ENCODE measurements at places on chromosomes 4 and X. TPM values are rescaled to one million over a fixed set of nuclear protein-coding genes. Genes with fewer than 3 reads are reported as not detected.

The WAS gene
- total RNA-seq: 32.7 TPM

DNA sequence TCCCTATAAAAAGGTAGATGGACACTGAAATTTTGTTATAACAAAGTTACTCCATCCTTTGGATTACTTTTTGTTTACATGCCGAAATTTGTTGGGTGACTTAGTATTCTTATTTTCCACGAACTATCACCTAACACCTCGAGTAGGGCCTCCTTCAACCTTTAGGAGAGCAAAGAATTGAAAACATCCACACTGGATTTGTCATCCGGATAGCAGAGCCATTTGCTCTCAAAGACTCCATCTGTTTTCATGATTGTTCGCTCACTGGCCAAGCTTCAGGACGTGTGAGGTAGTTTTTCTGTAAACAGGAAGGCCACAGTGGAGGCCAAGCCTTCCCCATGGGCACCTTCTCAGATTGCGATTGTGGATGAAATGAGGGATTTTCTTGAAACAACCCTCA is at the start of gene ADAD1:
Gene ADAD1 (plus strand): TSS at position 301 of the 400 bp plus-strand sequence. CDS start 1,059 bp downstream, outside the sequence.
- no peak for DNase-seq
- H3K4me1 ChIP-seq: no peaks in the 10 kb centered on the region
- no peak within 1 kb of the TSS for H3K27ac ChIP-seq
- H3K27me3 ChIP-seq: no peaks in the 10 kb centered on the region
- no peak within 1 kb of the TSS for H3K4me3 ChIP-seq

The NPY2R gene
- total RNA-seq: 0.42 TPM

DNA sequence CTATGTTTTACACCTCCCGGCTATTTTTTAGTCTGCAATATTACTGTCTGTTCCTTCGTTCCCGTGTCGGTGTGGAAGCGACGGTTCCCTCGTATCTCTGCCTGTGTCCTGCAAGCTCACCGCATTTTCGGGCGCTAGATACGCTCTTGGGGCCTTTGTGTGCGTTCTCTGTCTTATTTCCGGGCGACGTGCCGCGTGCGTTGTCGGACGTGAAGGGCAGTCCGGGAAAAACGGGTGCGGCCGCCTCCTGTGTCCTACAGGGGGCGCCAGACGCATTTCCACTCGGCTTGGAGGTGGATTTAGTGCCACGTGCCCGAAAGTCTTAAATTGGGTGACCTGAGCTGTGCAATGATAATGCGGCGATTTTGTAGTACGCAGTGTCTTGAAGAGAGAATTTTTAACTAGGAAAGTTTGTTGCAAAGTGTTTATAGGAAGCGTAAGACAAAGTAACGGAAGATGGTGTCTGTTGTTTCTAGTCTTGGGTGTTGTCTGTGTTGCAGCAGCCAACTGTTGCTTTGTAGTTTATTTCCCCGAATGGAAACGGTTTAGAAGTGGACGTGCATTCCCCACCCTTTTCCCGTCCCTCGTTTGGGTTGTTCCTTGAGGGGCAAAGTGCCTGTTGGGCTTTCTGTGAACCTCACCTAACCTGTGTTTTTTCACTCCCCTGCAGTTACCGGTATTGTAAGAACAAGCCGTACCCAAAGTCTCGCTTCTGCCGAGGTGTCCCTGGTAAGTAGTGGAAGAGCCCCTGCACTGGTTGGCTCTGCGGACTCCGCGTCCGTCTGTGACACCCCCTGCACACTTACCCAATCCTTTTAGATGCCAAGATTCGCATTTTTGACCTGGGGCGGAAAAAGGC is 720 bp downstream of the RPL10 start:
- no peaks in the 10 kb centered on the region for H3K27me3 ChIP-seq
- peak; percentile 75 for DNase-seq
- peaks cover 6% of the 10 kb centered on the region for H3K36me3 ChIP-seq
- H3K27ac ChIP-seq: peak overlapping the region; percentile 97

The SMR3B gene
- not detected for total RNA-seq

DNA sequence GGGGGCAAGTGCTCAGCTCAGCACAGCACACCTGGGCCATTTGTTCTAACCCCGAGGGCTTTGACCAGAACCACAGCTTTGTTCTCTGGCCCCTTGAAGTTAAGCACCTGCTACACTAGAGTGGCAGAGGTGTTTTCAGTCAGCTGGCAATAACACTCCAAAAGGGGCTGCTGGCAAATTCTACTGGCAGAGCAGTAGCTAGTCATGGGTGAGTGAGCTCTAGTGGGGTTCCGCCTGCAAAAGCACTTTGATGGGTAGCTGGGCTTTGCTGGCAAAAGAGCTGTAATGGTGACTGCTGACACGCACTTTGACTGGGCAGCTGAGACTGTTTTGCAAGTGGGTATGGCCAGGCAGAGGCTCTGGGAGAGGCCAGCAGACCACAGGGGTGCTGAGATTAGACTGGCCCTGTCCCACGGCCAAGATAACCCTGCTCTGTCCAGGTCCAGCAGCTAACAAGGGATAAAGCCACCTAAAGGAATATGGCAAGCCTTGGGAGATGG is 65.2 kb upstream of the TENT5D start:
- H3K27me3 ChIP-seq: no peaks in the 10 kb centered on the region
- H3K4me3 ChIP-seq: no peak overlapping the region
- no peak for DNase-seq
- H3K36me3 ChIP-seq: no peaks in the 10 kb centered on the region

The CCDC120 gene
- total RNA-seq: 4.6 TPM

GRCh38 chrX:10971176-10971575 is 140.0 kb upstream of the HCCS start:
- no peak for DNase-seq
- no peaks in the 10 kb centered on the region for H3K36me3 ChIP-seq
- H3K4me3 ChIP-seq: no peak overlapping the region
- H3K4me1 ChIP-seq: no peaks in the 10 kb centered on the region

GRCh38 chr4:8917868-8918783 is 46.5 kb upstream of the HMX1 start:
- H3K27ac ChIP-seq: no peak overlapping the region
- H3K4me3 ChIP-seq: no peak overlapping the region
- H3K4me1 ChIP-seq: no peaks in the 10 kb centered on the region
- peak; percentile 38 for DNase-seq
- H3K36me3 ChIP-seq: no peaks in the 10 kb centered on the region
- no peaks in the 10 kb centered on the region for H3K27me3 ChIP-seq

The PLAC1 gene
- not detected for total RNA-seq

GRCh38 chr4:89939994-89940393 is 45.3 kb downstream of the MMRN1 start:
- H3K27ac ChIP-seq: no peak overlapping the region
- no peak overlapping the region for H3K4me3 ChIP-seq
- no peaks in the 10 kb centered on the region for H3K27me3 ChIP-seq
- H3K4me1 ChIP-seq: no peaks in the 10 kb centered on the region
- DNase-seq: no peak
- no peaks in the 10 kb centered on the region for H3K36me3 ChIP-seq

GRCh38 chr4:52711834-52712250 is 39.4 kb downstream of the ERVMER34-1 start:
- no peaks in the 10 kb centered on the region for H3K27me3 ChIP-seq
- no peaks in the 10 kb centered on the region for H3K36me3 ChIP-seq
- DNase-seq: no peak
- H3K27ac ChIP-seq: no peak overlapping the region
- H3K4me3 ChIP-seq: peak overlapping the region; percentile 71

GRCh38 chr4:183834252-183834651 is 70.9 kb upstream of the STOX2 start:
- H3K36me3 ChIP-seq: no peaks in the 10 kb centered on the region
- no peak overlapping the region for H3K4me3 ChIP-seq
- no peak for DNase-seq
- H3K27ac ChIP-seq: no peak overlapping the region
- no peaks in the 10 kb centered on the region for H3K4me1 ChIP-seq
- no peaks in the 10 kb centered on the region for H3K27me3 ChIP-seq

GRCh38 chr4:55568905-55569504 is 22.3 kb upstream of the CLOCK start:
- no peak overlapping the region for H3K27ac ChIP-seq
- no peaks in the 10 kb centered on the region for H3K4me1 ChIP-seq
- H3K36me3 ChIP-seq: no peaks in the 10 kb centered on the region
- no peak overlapping the region for H3K4me3 ChIP-seq

The POU3F4 gene
- total RNA-seq: not detected

The AKAP14 gene
- not detected for total RNA-seq

DNA sequence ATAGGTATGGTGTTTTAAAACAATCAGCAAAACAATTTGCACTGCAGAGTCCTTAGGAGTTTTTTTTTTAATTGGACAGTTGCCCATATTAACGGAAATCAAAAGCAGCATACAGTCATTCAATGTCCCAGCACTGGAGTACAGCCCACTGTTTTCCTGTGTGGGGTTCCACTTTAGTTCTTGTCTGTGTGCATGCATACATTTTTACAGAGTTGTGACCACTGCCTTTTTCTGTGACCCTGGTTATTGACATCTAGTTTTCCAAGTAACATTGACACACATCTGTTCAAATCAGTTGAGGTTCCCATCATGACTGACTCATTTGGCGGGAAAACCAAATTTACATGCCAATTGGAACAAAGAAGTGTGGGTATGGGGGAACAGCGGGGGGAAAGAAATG is 83.3 kb downstream of the HPRT1 start:
- no peak overlapping the region for H3K27ac ChIP-seq
- H3K4me1 ChIP-seq: no peaks in the 10 kb centered on the region
- no peak for DNase-seq
- no peaks in the 10 kb centered on the region for H3K36me3 ChIP-seq

DNA sequence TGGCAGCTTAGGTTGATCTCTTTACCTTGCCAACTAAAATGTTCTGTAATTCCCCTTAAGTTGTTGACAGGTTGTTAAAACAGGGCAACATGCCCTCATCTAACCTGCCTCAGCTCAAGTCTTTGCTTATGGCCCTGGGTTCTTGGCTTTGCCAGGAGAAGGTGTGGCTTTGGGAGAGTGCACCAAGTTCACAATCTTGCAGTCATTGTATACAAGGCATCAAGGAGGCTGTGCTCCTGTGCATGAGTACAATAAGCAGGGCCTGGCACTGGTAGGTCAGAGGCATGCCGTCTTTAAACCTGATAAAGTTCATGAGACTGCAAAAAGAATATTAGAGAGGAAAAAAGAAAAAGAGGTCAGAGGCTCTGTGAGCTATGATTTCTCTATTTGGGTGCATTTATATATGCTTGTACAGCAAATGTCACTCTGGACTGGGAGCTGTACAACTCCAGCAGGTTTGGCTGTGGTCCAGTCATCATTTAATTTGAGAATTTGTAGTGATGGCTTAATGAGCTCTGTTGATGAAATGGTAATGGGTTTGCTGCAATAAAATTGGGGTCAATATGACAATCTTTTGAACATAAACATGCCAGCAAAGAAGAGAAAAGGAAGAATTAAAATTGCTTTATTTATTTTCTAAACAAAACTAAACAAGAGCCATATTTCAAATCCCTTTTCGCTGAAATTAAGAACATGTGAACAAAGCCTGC is 30.3 kb downstream of the AREG start:
- no peaks in the 10 kb centered on the region for H3K4me1 ChIP-seq
- H3K27me3 ChIP-seq: no peaks in the 10 kb centered on the region
- no peak for DNase-seq
- no peak overlapping the region for H3K27ac ChIP-seq
- H3K4me3 ChIP-seq: no peak overlapping the region

GRCh38 chrX:10519278-10519677 is 101.1 kb downstream of the MID1 start:
- no peaks in the 10 kb centered on the region for H3K4me1 ChIP-seq
- H3K27me3 ChIP-seq: no peaks in the 10 kb centered on the region

DNA sequence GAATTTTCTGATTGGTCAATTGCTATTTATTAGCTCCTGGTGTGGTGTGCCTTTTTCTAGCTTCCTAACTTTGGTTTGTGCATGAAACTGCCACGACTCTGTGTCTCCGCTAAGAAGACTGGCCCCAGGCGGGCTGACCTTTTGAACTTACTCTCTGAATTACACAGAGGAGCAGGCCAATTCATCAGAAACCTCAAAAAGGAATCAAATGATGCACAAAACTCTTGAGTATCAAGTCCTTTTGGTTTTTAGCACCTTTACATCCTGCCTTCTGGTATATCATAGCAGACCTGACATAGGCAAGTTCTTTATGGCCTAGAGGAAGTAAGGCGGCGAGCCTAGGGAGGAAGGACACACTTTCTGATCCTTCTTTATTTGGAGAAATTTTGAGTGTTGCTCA is 17.6 kb downstream of the TKTL1 start:
- no peaks in the 10 kb centered on the region for H3K36me3 ChIP-seq
- no peaks in the 10 kb centered on the region for H3K27me3 ChIP-seq
- no peaks in the 10 kb centered on the region for H3K4me1 ChIP-seq
- H3K27ac ChIP-seq: no peak overlapping the region

The KLHL2 gene
- 18.0 TPM for total RNA-seq

GRCh38 chr4:138021139-138021830 is 220.9 kb downstream of the SLC7A11 start:
- H3K4me1 ChIP-seq: no peaks in the 10 kb centered on the region
- H3K27me3 ChIP-seq: no peaks in the 10 kb centered on the region
- DNase-seq: no peak
- H3K36me3 ChIP-seq: no peaks in the 10 kb centered on the region
- no peak overlapping the region for H3K27ac ChIP-seq
- no peak overlapping the region for H3K4me3 ChIP-seq

- DNase-seq: no peak
- H3K27me3 ChIP-seq: no peaks in the 10 kb centered on the region
- H3K4me3 ChIP-seq: no peak overlapping the region
- no peaks in the 10 kb centered on the region for H3K36me3 ChIP-seq
- H3K27ac ChIP-seq: no peak overlapping the region
Observed at GRCh38 chr4:76374798-76375197, 46.1 kb downstream of the CCDC158 start.

DNA sequence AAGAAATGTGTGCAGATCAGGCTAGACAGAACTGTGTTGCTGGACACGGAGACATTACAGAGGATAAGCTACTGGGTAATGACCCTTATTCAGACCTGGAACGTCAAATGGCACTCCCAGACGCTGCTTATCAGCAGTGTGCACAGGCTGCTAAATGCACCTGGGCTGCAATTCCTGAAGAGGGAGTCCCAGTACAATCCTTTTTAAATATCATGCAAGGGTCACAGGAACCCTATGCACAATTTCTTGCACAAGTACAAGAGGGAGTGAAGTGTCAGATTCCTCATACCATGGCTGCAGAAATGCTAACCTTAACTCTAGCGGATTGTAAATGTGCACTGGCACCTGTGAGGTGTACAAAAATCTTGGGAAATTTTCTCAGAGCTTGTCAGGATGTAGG is 16.9 kb downstream of the SPIN2B start:
- H3K4me3 ChIP-seq: no peak overlapping the region
- H3K27me3 ChIP-seq: no peaks in the 10 kb centered on the region
- peaks cover 21% of the 10 kb centered on the region for H3K36me3 ChIP-seq
- no peaks in the 10 kb centered on the region for H3K4me1 ChIP-seq
- H3K27ac ChIP-seq: no peak overlapping the region

DNA sequence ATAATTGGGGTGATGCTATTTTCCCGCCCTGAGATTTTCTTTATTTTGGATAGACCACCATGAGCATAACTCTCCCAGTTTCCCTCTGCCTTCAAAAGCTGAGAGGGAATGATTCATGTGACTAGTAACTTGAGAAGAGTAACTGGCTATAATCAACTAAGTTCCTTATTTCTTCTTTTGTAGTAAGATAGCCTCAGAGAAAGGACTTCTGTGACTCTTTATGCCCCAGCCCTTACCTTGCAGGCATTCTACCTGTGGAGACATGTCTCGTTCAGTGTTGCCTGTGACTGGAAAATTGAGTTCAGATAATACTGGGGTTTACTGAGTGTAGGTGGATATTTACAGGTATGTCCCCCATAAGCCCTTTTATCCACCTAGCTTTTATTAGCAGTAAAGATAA is 715.4 kb upstream of the HS3ST1 start:
- no peak overlapping the region for H3K27ac ChIP-seq
- H3K36me3 ChIP-seq: no peaks in the 10 kb centered on the region
- H3K27me3 ChIP-seq: no peaks in the 10 kb centered on the region
- H3K4me1 ChIP-seq: no peaks in the 10 kb centered on the region
- no peak for DNase-seq

The SLC49A3 gene
- total RNA-seq: 15.7 TPM
